ENCODE measurements at places on chromosomes 6 and 20.

- no peak for DNase-seq
Measured at GRCh38 chr6:17519120-17519519, 81.0 kb upstream of the FAM8A1 start.

- DNase-seq = no peak
Measured at GRCh38 chr20:38435555-38435939, 419 bp upstream of the SNHG17 start.

DNA sequence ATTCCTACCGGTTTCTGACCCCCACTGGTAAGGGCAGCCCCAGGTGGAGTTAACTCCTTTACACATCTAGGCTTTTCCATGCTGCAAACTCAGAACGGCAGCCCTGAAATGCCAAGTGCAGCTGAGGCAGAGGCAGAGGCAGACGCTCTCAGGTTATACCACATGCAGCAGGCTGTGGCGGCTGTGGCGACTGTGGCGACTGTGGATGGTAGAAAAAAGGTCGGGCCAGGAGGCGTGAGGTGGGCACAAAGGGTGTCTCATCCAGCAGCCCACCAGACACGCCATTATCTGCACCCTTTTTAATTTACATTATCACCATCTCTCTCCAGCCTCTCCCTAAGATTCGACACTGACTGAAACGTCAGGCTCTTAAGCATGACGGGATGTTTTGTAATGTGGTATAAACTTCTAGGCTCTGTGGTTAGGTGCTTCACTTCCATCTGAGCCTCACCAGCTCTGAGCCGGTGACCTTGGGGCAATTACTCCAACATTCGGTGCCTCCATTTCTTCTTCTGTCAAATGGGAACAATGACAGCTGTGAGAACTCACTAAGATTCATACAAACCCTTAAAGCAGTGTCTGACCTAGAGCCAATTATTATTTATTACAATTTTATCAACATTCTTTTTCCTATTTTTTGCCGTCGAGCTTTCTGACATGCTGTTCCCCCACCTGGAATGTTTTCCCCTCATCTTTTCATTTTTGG is 8.2 kb downstream of the KIZ start:
- DNase-seq = no peak

- no peak for DNase-seq
Measured at GRCh38 chr6:166942393-166943168, 13.8 kb downstream of the RNASET2 start.

DNA sequence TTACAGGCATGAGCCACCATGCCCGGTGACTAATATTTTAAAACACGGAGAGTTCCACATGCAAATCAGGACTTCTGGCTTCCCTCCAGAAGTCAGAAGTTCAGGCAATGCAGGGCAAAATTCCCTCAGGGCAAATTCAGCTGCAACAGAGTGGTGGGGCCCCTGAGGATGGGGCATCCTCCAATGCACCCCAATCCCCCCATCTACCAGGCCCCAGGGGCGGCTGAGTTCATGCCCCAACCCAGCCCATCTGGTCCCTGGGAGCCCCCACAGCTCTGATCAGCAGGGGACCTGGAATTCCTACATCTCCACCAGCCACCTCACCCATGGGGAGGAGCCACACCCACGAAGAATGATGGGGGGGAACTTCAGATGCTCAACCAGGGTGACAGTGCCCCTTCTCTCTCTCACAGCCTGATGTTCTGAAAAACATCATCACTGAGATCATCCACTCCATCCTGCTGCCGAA is 22.6 kb downstream of the BPIFB1 start:
- DNase-seq = no peak
